ENCODE measurements at places on chromosomes 7 and 10.

DNA sequence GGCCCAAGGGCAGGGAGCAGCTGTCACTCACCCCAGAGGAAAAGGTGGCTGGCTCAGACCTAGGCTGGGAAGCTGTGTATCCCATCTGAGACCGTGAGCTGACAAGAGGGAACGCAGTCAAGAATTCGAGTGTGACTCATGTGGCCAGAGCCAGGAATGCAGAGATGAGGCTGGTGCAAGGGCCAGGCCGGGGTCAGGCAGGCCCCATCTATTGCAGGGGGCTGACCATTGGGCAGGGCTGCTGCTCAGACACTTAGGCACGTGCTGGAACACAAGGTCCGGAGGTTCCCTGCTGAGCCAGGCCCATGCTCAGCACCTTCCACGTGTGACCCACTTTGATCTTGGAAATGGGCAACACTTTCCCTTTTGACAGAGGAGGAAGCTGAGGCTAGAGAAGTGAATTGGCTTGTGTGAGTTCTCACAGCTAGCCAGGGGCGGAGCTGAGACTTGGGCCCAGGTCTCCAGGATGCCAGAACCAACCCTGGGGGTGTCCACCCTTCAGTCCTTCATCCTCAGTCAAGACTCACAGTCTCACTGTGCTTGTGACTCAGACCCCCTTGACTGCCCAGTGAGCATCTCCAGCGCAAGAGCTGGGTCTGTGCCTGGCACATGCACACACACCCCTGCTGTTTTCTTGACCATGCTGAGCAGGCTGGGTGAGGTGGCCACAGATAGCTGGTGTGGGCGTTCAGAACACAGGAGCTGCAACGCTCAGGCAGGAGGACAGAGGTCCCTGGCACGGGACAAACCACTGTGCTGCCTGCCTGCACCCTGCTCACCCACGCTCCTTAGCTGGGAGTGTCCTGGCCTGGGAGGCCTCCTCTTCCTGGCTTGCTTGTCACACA lies 47.6 kb upstream of the PPIF start:
- DNase-seq, result no peak

GRCh38 chr7:4137552-4137951 lies 544.5 kb upstream of the FOXK1 start:
- DNase-seq, result no peak

DNA sequence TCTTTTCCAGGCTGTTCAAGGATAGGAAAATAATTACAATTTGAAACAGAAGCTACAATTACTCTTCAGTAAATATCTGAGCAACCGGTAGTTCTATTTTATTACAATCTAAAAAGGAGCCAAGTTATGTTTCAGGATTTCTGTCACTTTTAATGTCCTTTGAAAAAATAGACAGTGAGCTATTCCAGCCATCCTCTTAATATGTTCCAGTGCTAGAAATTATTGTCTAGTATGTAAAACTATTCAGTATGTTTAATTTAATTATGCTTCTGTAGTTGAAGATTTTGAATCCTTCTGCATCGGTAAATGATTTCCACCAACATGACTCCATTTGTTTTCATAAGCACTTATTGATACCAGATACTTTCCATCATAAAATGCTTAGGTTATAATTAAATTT lies 129.6 kb upstream of the SEMA3D start:
- no peak for DNase-seq

GRCh38 chr7:44911911-44912310 lies 26.6 kb upstream of the PURB start:
- no peak for DNase-seq

- no peak for DNase-seq
Observed at GRCh38 chr10:124541076-124541903, 79.7 kb downstream of the LHPP start.

Data from astrocyte of the cerebellum (primary cell).